Stimulated activated CD4-positive, alpha-beta T cell treated with anti-CD3 and anti-CD28 coated beads, TNF-alpha, amount 100 ng/mL, for 48 hours (primary cell): ENCODE measurements at places on chromosomes 5 and 9.

DNA sequence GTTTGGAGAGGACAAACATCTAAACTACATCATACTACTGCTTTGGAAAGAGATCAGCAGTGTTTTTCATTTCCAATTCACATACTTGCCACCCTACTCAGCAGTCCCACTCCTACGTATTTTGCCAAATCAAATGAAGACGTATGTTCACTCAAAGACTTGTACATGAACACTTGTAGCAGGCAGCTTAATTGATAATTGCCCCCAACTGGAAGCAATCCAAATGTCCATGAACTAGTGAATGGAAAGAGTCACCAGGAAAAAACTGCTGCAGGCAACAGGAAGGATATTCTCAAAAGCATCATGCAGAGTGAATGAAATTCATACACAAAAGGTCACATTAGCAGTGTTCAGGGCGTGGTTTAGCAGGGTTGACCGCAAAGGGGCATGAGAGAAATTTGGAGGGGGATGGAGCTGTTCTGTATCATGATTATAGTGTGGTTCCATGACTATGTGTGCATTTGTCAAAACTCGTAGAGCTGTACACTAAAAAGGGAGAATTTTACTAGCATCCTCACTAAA lies 38.8 kb downstream of the PAEP start:
- no peak for DNase-seq

- no peak for DNase-seq
These were observed at the start of gene ECM2 for GRCh38 chr9:92535940-92536850. Gene ECM2 (minus strand): TSS chr9:92535990. CDS start chr9:92522866, 13,124 bp downstream.

DNA sequence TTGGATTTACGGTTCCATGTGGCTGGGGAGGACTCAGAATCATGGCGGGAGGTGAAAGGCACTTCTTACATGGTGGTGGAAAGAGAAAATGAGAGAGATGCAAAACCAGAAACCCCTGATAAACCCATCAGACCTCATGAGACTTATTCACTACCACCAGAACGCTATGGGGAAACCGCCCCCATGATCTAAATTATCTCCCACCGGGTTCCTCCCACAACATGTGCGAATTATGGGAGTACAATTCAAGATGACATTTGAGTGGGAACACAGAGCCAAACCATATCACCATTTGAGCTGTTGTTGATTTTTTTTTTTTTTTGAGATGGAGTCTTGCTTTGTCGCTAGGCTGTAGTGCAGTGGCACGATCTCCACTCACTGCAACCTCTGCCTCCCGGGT lies 16.5 kb downstream of the DAB2IP start:
- no peak for DNase-seq

DNA sequence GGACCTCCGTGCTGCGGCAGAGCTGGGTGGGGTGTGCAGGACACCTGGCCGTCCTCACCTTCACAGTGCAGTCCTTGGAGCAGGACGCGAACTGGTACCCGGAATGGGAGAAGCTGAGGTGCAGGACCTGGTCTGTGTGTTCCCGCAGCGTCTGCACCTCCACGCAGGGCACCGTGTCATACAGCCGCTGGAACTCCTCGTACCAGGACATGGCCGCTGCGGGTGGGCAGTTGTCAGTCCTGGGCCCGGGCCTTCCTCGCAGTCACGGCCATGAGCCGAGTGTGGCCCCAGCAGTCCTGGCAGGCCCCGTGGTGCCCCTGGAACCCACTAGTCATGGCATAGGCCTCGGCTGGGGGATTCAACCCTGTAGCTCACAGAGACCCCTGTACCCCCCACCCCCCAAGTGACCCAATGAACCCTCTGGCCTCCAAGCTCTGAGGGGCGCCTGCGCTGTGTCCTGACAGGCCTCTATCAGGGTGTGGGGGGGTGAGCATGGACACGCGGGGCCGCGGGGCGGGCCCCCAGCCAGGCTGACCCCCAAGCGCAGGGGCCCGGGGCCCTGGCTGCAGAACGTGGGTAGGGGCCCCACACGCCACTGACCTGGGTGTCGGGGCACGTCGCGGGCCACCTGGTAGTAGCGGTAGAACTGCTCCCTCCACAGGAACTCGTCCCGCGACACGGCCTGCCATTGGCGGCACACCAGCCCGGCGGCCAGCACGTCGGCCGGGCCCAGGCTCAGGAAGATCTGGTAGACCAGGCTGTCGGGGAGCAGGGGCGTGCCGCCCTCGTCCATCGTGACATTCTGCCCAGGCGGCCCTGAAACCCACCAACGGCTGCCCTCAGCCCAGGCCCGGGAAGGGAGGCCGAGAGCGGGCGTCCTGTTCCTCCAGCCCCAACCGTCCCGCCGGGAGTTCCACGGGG lies 987 bp downstream of the FBXW5 start:
- peak; percentile 31 for DNase-seq

DNA sequence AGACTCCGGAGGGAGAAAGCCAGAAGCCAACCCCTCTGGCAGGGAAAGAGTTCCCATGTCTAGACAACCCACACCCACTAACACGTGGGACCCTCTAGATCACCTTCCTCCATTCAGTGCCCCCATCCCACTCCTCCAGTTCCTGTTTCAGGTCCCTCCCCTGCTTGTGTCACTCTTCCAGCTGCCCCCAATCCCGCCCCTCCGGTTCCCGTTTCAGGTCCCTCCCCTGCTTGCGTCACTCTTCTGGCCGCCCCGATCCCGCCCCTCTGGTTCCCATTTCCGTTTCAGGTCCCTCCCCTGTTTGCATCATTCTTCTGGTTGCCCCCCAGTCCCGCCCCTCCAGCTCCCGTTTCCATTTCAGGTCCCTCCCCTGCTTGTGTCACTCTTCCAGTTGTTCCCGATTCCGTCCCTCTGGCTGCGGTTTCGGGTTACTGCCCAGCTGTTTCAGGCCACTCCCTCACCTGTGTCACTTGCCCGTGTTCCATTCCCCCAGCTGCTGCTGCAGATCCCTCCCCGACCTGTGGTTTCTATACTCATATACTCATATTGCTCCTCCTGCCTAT lies 64.8 kb upstream of the RANBP6 start:
- peak; percentile 38 for DNase-seq

- DNase-seq, result no peak
These were observed 186.5 kb upstream of the WWC1 start for GRCh38 chr5:168104811-168105481.

DNA sequence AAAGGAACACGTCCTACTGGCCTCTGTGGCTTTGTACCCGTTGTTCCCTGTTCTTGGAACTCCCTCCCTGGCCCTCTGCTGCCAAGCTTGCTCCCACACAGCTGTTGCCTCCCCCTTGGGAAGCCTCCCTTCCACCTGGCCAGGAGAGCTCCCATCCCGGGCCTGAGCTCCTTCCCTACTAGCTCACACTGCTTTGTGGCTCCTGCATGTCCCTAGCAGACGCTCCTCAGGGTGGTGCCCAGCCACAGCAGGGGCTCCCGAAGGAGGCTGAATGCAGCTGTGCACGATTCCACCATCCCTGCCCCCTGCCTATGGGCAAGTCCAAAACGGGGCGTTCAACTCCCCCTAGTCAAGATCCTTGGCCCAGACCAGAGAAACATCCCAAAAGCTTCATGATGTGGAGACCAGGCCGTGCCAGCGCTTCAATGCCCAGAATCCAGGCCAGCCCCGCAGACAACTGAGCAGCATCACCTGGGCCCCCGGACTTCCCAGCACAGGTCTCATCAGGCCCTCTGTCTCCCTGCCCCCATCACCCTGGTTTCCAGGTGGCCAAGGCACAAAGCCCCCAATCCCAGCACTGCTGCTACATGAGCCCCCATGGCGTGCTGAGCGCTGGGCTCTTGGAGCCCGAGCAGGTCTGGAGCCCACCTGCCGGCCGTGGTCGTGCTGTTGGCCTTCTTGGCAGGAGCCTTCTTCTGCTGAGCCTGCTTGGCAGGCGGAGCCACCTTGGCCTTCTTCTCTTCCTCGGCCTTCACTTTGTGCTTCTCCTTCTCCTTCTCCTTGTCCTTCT lies 14.3 kb downstream of the BRD3OS start:
- DNase-seq, result no peak

DNA sequence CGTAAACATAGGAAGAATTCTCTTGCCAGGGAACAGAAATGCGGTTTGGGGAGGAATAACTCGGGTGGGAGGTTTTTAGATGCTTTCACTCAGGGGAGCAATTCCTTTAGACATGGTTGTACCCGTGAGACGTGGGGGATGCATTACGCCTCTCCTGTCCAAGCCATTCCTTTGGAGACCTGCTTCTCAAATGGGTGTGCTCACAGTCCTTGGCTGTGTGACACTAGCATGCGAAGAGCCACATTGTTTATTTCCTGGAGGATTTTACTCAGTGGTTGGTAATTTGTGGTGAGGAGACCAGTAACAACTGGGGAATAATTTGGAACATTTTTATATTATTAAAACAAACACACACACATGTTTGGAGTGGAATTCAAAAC lies 18.5 kb downstream of the COL15A1 start:
- no peak for DNase-seq

DNA sequence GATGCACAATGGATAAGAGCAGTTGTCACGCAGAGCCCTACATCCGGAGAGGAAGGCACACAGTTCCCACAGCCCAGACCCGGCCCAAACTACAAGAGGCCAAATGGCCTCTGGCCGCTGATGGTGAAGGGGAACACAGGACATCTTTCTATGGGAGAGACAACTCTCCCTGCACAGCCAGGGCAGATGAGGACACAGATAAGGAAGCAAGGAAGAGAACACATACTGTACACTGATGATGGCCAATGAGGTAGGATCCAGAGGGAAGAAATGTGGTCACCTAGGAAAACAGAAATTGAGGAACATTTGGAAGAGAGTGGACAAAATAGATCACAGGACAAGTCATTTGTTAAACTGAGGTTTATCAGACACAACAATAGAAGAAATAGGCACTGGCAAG lies 28.4 kb upstream of the SMIM32 start:
- DNase-seq, result no peak

DNA sequence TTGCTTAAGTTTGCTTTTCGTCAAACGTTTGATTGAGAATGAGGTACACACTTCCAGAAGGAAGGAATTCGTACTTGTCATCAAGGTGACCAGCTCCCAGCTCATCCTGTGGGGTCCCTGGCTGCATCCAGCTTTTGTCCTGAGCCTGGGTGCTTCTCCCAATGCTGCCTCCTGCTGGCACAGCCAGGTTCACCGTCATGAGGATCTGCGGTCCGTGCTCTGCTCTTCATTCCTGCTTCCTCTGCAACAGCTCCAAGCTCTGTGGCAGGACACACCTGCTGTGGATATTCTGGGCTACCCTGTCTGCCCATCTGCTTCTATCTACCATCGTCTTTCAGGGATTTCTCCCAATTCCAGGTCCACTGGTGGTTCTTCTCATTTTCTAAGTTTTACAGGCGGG lies 13.3 kb upstream of the UBE2QL1 start:
- DNase-seq, result no peak

GRCh38 chr9:106860721-106861639 lies 2.0 kb upstream of the ZNF462 start:
- DNase-seq, result no peak

GRCh38 chr5:172534229-172535107 lies 80.1 kb upstream of the SH3PXD2B start:
- DNase-seq, result no peak

GRCh38 chr5:44085083-44085482 lies 304.1 kb downstream of the FGF10 start:
- no peak for DNase-seq

DNA sequence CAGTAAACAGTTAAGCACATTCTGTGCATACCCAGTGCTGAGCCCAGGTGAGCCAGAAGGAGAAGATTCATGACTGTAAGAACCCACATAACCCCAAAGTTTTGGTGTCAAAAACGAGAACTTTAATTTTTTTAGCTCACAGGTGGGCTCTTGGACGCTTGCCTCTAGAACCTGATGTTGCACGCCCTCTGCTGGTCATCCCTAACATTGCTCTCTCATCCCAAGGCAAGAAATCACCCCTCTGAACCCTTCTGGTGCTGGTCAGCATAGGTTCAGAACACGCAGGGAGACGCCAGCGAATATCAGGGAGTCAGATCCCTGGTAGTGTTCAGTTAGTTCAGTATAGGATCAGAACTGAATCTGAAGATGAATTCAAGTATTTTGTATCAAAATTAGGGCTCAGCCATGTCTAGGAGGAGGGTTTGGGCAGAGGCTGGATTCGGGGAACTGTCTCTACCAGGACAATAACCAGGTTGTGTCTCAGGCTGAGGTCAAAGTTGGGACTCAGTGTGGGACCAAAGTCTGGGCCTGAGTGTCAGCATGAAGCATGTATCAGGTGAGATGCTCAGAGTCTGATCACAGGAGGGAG lies 4.1 kb upstream of the DNAJB5 start:
- DNase-seq, result no peak

GRCh38 chr5:110873773-110874437 lies 135.1 kb downstream of the SLC25A46 start:
- no peak for DNase-seq

GRCh38 chr9:21244836-21245235 lies 5.0 kb upstream of the IFNA14 start:
- no peak for DNase-seq

DNA sequence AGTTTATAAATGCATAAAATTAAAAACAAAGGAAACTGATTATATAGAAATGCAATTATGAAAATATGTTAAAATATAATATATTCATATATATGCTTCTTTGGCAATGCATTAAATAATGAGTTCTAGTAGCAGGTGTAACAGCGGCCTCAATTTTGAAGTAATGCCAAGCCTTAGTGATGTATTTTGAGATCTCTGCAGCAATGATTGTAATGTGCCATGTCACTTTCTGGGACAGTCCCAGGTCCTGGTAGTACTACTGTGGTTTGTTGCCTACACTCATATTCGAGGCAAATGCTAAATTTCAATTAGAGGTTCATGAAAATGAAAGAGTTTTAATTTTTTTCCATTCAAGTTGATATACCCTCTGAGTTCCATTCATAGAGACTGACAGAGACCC lies 75.8 kb upstream of the ORM1 start:
- no peak for DNase-seq

DNA sequence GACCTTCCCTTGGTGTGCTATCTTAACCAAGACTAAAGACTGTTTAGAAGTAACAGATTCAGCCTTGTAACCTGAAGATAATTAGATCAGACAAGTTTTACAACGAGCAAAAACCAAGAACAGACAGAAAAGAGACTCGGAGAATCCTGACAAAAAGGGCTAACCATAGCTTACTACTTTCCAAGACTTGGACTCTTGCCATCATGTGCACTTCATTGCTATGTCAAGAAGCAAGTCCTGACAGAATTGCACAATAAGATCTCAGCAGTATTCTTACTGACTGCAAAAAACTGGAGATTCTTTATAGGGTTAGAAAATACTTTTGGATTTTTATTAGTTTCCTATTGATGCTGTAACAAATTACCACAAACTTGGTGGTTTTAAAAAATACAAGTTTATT lies 1539.0 kb upstream of the NUDT12 start:
- DNase-seq, result no peak

GRCh38 chr5:57635146-57635777 lies 152.7 kb upstream of the ACTBL2 start:
- no peak for DNase-seq
